Stimulated activated CD4-positive, alpha-beta T cell treated with anti-CD3 and anti-CD28 coated beads, TNF-alpha, amount 100 ng/mL, for 4 hours (primary cell): ENCODE measurements at places on chromosomes 5 and 9.

DNA sequence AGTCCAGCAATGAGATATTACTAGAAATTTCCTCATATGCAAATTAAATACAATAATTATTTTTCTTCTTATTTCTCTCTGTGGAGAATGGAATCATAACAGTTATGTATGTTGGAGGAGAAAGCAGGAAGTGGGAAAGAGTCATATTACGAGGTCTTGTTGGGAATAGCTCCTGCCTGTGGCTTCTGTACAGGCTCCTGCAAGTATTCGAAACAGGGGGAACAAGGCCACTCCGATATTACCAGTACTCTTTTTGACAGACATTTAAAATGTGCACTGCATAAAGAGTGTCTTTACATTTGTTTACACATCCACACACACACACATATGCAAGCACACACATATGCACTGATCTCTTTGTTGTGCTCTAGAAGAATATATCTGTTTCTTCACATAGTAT, 812.0 kb upstream of the ZNF608 start:
- DNase-seq, result no peak

GRCh38 chr9:35801328-35802128, 10.1 kb downstream of the NPR2 start:
- DNase-seq, result no peak

- no peak for DNase-seq
Measured at GRCh38 chr5:131959906-131960305, 14.4 kb upstream of the MEIKIN start.

- DNase-seq, result no peak
Measured at GRCh38 chr5:38456657-38457399, 99.6 kb downstream of the LIFR start.

GRCh38 chr9:94805585-94805984, 79.1 kb downstream of the AOPEP start:
- DNase-seq, result no peak

- no peak for DNase-seq
Measured at GRCh38 chr5:78543916-78544315, 104.7 kb downstream of the LHFPL2 start.

DNA sequence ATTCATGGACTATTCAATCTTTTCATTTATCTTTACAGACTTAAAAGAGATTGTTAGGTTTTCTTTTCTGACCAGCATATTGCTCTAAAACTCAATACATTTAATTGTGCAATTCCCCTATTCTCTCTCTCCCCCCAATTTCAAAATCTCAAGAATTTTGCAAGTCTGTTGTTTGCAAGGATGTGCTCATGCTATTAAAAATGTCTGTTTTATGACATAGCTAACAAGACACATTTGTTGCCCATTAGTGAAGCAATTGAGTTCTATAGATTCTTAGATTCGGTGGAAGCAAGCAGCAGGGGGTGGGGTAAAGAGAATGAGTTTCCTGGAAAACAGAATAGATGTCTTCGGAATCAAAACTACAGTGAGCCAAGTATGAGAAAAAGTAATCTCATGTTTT, 8.5 kb upstream of the CSNK1A1 start:
- no peak for DNase-seq

GRCh38 chr5:142798099-142798770, 28.1 kb downstream of the ARHGAP26 start:
- no peak for DNase-seq

DNA sequence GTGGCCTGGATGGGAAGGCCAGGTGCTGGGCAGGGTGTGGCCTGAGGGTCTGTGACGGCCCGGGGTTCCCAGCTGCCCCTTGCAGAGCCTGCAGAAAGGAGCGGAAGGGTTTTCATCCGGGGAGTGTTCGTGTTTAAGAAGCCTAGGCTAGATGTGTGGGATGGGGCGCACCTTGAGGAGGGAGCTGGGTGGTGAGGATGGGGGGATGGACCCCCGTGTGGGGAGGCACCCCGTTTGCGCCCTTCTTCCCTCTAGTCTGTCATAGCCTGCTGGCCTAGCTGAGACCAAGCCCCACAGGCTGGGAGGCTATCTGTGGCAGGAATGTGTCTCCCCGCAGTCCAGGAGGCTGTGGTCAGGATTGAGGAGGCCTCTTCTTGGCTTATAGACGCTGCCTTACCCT, 11.9 kb downstream of the RNU6ATAC start:
- no peak for DNase-seq

GRCh38 chr5:135891268-135891667, 4.4 kb downstream of the IL9 start:
- DNase-seq, result no peak

GRCh38 chr9:131349522-131349880, 44.4 kb upstream of the PRRC2B start:
- DNase-seq, result no peak

DNA sequence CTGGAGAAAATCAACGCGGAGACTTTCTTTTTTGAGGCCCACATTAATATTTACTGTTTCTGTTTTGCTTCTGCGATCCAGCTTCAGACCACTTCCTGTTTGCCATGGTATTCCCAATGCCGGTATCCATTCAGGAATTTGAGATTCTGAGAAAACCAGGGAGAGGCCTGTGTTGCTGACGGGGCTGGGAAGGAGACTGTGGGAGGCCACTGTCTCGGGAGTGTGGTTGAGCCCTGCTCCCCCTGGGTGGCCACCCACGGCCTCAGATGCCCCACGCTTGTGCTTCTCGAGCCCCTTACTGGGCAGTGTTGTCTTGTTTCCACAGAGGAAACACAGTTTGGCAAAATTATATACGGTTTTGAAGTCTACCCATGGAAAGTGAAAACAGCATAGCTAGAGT, 403.6 kb upstream of the IRX2 start:
- DNase-seq, result no peak

GRCh38 chr9:110820381-110820780, 151.8 kb downstream of the MUSK start:
- no peak for DNase-seq

- DNase-seq, result no peak
Measured at GRCh38 chr5:9924614-9925013, 294.5 kb upstream of the TAS2R1 start.

DNA sequence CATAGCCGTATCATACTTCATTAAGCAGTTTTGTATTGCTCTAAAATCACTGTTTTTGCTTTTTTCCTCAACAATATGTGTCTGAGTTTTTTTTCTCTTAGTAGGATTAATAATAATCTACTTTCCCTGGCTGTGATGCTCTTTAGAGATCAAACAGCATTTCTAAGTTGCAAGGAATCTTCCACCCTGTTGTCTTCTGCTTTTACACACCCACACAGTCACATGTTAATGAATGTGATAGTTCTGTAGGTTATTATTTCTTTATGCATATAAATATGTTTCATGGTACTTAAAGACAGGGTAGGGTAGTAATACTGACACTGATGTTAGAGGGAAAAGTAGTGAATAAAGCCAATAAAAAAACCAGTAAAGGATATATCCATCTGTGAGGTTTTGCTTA, 29.3 kb downstream of the SLC44A1 start:
- no peak for DNase-seq

DNA sequence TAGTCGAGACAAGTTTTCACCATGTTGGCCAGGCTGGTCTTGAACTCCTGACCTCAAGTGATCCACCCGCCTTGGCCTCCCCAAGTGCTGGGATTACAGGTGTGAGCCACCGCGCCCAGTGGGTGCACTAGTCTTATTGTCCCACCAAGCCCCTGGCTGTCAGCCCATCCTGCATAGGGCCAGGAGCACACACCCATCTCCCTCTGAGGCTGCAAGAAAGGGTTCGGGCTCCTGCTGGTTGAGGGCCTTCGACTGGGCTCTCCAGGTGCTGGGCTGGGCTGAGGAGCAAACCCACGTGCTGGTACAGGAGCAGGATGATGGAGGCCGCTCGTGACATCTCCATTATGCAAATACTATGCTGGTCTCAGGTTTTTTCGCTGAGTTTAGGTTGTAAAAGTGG, 25.1 kb upstream of the RNF130 start:
- no peak for DNase-seq

- DNase-seq, result no peak
Measured at GRCh38 chr5:157345485-157345884, 79.6 kb downstream of the CYFIP2 start.

- no peak for DNase-seq
Measured at GRCh38 chr9:20788526-20789451, 104.7 kb downstream of the FOCAD start.

DNA sequence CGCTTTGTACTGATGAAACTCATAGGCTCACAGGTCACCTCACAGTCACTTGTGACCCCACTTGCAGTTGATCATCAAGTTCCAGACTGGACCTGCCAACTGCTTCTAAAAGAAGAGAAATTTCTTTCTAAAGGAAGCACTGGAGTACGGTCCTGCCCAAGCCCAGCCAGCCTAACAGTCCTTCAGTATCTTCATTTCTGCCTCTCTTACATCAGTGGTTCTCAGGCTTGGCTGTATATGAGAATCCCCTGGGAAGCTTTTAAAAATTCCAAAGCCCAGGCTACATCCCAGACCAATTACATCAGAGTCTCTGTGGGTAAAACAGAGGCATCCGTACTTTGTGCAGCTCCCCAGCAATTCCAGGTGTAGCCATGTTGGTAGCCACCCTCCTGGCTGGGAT, 282.1 kb downstream of the NFIB start:
- no peak for DNase-seq

DNA sequence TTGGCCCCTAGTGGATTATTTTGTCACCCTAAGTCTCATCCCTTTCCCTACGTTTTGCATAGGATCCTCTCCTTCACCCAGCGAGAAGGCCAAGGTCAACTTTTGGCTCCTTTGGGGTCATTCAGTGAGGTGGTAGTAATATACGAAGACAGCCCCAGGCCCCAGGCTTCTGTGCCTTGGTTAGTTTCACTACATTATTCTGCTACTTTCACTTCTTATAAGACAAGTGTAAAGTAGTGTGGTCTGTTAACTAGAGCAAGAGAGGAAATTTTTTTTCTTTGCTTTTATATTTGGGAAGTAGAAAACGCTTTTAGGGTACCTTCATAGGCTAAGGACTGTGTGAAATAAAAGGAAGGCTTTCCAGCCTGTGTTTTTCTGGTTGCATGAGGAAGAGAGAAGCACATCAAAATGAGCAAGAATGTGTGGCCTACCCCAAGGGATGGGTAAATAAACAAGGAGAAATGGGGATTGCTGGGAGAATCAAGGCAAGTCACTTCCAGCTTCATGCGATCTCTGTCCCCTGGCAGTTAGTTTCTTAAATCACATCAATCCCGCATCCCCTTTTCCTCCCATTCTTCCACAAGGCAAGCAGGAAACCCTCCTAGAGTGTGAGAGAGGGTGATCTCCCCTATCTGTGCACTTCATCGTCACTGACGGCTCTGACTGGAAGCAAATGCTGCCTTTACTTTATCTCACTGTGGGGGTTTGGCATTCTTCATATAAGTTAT, 677.0 kb upstream of the WWC1 start:
- DNase-seq, result no peak

DNA sequence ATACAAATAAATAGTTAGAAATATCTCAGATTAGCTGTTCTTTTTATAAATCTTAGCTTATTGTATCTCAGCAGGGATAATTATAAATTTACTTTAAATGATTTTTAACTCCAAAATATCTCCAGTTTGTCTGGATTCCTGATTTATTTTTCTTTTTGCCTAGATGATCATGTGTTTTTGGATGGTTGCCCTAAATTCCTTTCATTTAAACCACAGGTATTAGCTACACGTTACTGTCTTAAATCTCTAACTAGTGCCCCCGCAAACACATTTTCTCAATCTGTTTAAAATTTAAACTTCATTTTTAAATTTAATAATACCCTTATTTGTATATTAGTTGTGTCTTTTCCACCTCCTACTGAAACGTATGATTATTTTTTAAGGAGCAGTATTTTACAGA, 5.6 kb downstream of the FER start:
- DNase-seq, result no peak

GRCh38 chr5:141032626-141033025, 18.5 kb upstream of the PCDHB1 start:
- no peak for DNase-seq

DNA sequence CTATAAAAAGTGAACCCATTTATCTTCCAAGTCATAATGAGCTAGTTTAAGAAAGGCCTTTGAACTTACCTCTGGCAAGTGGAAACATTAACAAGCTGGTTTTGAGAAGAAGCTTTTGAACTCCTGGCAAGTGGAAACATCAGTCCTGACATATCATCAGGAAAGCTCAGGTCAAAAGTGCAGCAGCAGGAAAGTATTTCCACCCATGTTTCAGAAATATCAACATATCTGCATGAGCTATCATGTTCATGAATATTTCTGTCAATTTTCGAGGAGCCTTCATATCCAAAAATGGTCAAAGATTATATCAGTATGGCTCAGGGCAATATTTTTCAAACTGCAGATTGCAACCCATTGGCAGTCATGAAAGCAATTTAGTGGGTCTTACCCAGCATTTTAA, 133.9 kb downstream of the PLK2 start:
- no peak for DNase-seq

DNA sequence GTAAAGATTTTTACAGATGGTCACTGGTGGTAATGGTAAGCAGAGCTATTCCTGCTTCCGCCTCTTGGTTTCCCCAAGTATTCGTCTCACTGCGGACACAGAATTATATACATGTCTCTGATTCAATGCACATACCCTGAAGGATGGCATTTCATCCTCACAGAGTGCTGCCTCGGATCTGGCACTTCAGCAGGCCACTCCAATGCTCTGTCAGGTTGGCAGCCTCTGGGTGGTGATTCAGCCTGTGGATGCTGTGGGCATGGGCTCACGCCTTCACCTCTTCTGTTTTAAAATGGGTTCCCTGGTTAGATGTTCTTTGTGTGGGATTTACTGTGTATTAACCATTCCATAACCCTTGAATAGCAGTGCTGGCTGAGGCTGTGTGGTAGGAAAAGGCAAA, 182.6 kb upstream of the ZNF608 start:
- DNase-seq, result no peak

- DNase-seq, result no peak
Measured at GRCh38 chr9:123365287-123365880, 9.4 kb downstream of the CRB2 start.

- DNase-seq, result no peak
Measured at GRCh38 chr5:141430332-141431113, at the start of gene PCDHGA12. Gene PCDHGA12 (plus strand): TSS chr5:141430507. CDS start chr5:141430760, 253 bp downstream.

DNA sequence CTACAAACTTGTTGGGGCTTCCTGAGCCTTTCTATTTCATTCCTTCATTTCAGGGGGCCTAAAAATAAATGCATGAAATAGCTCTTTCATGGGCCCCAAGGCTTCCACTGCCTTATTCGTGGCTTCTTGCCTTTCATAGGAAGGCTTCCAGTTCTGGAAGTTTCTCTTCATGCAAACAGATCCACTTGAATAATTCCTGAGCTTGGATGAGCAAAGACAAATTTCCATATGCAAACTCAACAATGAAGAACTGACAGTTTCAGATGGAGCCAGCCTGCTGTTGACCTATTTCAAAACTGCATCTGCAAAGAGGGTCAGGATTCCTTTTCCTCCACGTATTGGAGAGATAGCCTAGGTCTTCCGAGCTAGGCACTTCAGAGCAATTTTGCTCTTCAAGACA, 142.1 kb downstream of the MLLT3 start:
- DNase-seq, result no peak
